ENCODE measurements at places on chromosomes 1 and 21. TPM values are rescaled to one million over a fixed set of nuclear protein-coding genes. Genes with fewer than 3 reads are reported as not detected.

HSD3B2 gene
- total RNA-seq: 0.52 TPM

TRIM67 gene
- not detected for total RNA-seq

DIO1 gene
- total RNA-seq: not detected

RNU1-3 gene
- 18,986 TPM for total RNA-seq

SYT2 gene
- total RNA-seq: not detected

OR2L5 gene
- not detected for total RNA-seq

HUNK gene
- total RNA-seq: 6.9 TPM

SPRR5 gene
- total RNA-seq: not detected

ADORA1 gene
- total RNA-seq: 0.32 TPM

CDK18 gene
- 5.8 TPM for total RNA-seq

PAX7 gene
- not detected for total RNA-seq

CCDC27 gene
- not detected for total RNA-seq

PLCH2 gene
- total RNA-seq: 1.0 TPM

DUSP23 gene
- total RNA-seq: 36.0 TPM

ADORA3 gene
- total RNA-seq: 10.3 TPM

GSTM5 gene
- total RNA-seq: 16.7 TPM

CFHR3 gene
- 0.38 TPM for total RNA-seq

MR1 gene
- total RNA-seq: 21.9 TPM

EDN2 gene
- not detected for total RNA-seq

AGMAT gene
- total RNA-seq: not detected

KPRP gene
- total RNA-seq: not detected

Measured in posterior vena cava (tissue), 2 donors.